ENCODE measurements at places on chromosomes 3 and 15. TPM values are rescaled to one million over a fixed set of nuclear protein-coding genes. Genes with fewer than 3 reads are reported as not detected.

DNA sequence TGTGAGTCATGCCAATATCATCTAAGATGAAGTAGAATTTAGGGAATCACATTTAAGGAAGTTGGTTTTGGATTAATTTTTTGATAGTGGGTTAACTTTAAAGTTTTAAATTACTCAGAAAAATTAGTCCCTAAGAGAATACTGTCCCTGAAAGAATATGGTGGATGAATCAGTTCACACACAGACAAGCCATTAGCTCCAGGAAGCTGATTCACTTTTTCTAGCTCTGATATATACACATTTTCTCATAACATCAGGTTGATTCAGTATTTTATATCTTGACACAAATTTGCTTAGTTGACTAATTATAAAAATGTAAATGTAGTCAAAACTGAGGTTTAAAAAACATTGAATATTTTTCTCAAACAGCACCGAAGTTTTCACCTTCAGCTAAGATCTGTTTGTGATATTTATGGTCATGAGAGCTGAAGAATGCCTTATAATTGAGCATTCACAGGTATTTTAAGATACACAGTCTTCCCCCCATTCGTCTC lies 55.1 kb downstream of the MYH15 start:
- DNase-seq, result no peak

- DNase-seq, result no peak
These were observed 32.2 kb upstream of the CDCP1 start for GRCh38 chr3:45178183-45179023.

GRCh38 chr15:101614001-101614585 lies 38.1 kb downstream of the TM2D3 start:
- DNase-seq, result no peak

The SPINT1 gene
- total RNA-seq, result 32.7 TPM

The SRGAP3 gene
- total RNA-seq, result 0.82 TPM

Data from Panc1 (cell line).